Stimulated activated CD4-positive, alpha-beta T cell treated with anti-CD3 and anti-CD28 coated beads, Interleukin-1b, Interleukin-23, amount 100 ng/mL, for 24 hours (primary cell): ENCODE measurements at places on chromosomes 2 and 18.
A peak's percentile ranks its signal among the peaks of the same experiment; 100 is the strongest.

- no peak for DNase-seq
Measured at GRCh38 chr2:70710038-70710690, 57.8 kb downstream of the ADD2 start.

DNA sequence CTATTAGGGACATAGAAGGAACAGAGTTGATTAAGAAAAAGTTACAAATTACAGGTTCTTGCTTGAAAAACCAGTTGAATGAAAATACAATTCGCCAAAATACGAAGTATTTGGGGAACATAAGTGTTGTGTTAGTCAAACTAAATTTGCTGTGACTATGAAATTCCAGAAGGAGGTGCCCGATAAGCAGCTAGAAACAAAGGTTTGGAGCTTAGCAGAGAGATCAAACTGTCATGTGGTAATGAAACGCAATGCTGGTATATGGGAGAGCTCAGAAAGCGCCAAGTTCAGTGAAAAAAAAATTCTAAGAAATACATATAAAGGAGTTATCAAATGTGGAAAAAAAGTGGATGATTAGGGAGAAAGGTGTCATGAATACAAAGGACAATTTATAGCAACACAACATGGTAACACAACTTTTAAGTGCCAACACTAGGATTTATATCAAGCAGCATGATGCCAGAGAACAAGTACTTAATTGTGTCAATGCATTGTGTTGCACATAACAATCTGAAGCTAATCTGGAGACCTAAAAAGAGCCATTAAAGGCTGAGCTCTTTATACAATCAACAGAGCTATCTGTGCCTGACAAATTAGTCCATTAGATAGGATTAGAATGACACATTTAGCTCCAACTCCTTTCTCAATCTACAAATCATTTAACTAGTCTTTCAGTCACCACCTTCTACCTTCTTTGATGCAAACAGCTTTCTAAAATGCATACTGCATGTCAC is 31.2 kb downstream of the SMAD2 start:
- no peak for DNase-seq

DNA sequence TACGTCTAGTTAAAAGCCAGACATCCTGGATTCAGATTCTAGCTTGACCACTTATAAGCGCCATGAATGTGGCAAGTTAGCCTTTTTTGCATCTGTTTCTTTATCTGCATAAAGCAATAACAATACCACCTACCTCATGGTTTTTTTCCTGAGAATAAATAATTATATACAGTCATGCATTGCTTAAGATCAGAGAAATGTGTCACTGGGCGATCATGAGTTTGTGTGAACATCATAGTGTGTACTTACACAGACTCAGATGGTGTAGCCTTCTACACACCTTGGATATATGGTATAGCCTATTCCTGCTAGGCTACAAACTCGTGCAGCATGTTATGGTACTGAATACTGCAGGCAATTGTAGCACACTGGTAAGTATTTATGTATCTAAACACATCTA is 84.7 kb upstream of the PELI1 start:
- DNase-seq: no peak

GRCh38 chr2:9771481-9772017 is 71.7 kb upstream of the TAF1B start:
- no peak for DNase-seq

GRCh38 chr2:177165721-177166711 is 46.6 kb upstream of the HNRNPA3 start:
- DNase-seq: no peak

- no peak for DNase-seq
Measured at GRCh38 chr2:135664623-135665068, 77.0 kb upstream of the UBXN4 start.

- no peak for DNase-seq
Measured at GRCh38 chr2:28226558-28226957, 166.1 kb upstream of the FOSL2 start.

DNA sequence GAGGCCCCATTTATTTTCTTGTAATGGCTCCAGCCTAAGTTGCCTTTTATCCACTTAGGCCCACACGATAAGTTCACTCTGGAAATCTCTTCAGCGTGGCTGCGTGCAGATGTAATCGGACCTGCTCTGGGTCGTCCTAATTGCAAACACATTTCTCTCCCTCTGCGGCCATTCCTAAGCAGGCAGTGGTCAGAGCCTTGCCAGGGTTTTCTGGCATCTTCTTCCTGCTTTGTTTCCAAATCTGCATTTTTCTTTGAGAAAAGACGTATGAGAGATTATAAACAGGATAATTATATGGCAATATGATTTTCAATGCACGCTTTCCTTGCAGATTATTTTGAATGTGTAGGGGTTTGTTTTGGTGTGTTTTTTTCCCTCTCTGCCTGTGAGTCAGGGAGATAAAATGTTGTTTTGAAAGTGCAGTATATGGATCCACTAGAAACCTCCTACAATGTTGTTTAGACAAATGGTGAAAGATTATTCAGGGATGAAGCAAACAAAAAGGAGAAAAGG is 239.4 kb upstream of the TANK start:
- DNase-seq: no peak

- no peak for DNase-seq
Measured at GRCh38 chr2:205086662-205087061, 541.4 kb downstream of the PARD3B start.

GRCh38 chr18:34818064-34818463 is 108.0 kb downstream of the DTNA start:
- no peak for DNase-seq

DNA sequence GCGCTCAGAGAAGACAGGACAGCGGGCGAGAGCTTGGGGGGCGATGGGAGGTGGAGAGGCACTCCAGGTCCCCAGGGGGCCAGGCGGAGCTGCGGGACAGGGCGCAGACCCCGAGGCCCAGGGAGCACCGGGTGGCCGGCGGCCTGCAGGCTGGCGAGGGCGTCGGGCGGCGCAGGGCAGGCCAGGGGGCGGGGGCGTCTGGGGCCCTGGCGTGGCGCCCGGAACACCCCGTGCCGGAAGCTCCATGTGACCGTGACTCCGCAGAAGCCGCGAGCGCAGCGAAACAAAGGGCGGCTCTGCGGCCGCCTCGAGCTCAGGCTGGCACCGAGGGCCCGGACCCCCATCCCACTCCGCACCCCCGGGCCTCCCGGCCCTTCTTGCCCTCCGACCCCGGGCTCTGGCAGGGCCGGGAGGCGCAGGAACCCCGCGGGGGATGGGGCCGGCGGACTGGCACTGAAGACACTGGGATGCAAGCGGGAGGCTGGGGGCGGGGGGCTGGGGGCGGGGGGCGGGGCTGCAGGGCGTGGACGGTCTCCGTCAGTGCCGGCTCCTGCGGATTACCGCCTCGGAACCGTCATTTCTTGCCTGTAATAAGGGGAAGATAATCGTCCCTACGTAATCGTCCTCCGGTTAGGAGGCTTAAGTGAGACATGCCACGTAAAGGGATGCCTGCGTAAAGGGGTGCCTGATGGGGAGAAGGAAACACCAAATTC is 19.1 kb downstream of the SH2D6 start:
- peak; percentile 67 for DNase-seq
